ENCODE measurements at places on chromosomes 7 and 10. TPM values are rescaled to one million over a fixed set of nuclear protein-coding genes. Genes with fewer than 3 reads are reported as not detected.

- no peak for DNase-seq
Observed at GRCh38 chr7:91375378-91375777, 111.1 kb downstream of the FZD1 start.

DNA sequence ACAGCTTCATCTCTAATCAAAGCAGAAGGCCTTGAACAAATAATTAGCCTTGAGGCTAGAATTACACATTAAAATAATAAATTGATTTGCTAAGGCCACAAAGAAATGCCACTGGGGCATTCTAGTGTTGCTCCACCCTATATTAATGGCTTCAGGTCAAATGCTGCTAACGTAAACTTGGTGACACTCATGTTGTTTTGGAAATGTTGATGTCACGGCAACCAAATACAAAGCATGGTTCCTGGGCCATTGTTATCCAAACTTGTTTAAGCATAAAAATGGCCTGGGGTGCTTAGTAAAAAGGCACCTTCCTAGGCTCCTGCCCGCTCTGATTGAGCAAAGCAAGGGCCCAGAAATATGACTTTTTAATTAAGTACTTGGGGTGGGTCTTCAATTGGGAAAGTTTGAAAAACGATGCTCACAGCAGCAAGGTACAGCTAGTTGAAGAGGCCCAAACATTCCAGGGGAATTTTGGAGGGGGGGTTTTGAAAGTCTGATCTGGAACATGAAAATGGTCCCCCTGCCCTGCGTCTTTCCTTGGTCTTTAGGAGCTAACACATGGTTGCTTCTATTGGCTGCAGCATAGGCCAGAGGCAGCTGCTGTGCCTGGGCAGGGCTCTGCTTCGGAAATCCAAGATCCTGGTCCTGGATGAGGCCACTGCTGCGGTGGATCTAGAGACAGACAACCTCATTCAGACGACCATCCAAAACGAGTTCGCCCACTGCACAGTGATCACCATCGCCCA, 67.8 kb downstream of the ABCC2 start:
- DNase-seq = no peak

DNA sequence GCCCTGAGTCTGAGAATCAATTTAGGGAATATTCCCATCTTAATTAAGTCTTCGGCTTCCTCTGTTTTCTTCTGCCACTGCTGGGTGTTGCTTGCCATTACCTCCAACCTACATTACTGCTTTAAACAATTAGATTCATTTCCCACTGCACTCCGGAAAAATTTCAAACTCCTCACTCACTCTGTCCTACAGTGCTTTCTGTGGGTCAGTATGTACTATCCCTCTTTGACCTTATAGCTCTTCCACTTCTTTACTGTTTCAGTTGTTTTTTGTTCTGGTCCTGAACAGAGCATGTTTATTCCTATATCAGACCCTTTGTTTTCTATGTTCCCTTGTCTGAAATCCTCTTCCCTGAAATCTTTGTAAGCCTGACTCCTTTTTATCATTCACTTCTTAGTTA, 160.6 kb downstream of the MAGI2 start:
- DNase-seq = no peak

DNA sequence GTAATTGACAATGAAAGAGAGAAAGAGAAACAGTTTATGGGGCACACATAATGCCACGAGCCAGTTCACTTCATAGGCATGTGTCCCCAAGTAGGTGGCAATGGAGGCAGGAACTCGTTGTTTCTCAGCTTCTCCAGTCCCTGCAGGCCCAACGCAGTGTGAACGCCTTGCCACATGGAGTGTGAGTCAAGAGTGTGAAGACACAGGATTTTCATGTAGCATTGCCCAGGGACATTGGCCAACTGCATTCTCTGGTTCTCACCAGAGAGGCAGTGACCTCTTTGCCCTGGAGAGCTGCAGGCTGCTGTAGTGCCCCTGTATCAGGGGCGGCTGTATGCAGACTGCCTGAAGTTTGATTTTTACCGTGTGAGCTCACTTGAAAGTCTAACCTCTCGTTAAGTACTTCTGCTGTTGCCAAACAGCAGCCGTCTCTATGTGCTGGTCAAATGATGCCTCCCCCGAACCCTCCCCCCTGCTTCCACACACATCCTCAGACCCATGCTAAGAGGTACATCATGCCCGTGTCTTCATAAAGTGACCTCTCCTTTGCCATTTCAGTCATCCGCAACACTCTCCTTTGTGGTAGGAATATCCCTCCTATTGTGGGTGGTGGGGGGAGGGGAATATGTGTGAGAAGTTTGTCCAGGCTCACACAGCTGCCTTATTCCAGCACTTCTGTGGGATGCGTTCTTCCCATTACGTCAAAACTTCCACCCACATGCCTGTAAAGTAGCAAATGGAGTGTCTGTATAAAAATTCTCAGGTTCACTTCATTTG, 12.7 kb downstream of the LRRC18 start:
- no peak for DNase-seq

DNA sequence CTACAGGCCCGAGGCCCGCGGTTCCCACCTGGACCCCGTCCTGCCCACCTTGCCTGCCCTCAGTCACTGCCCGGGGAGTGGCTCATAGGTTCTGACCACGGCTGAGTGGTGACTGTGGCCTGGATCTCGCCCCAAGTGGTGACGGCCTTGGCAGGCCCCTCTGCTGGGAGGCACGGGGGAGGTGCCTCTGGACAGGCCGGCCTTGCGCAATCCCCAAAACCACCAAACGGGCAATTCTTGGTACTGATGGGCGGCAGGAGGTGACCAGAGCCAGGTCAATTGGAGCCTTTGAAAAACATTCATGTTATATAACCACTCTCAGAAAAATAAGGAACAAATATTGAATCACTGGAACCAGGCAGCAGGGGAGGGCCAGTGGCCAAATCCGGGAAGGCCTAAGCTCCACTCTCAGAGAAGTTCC, 83.4 kb downstream of the PRKAG2 start:
- DNase-seq = no peak

GRCh38 chr7:31860925-31861324, 173.9 kb downstream of the PPP1R17 start:
- no peak for DNase-seq

DNA sequence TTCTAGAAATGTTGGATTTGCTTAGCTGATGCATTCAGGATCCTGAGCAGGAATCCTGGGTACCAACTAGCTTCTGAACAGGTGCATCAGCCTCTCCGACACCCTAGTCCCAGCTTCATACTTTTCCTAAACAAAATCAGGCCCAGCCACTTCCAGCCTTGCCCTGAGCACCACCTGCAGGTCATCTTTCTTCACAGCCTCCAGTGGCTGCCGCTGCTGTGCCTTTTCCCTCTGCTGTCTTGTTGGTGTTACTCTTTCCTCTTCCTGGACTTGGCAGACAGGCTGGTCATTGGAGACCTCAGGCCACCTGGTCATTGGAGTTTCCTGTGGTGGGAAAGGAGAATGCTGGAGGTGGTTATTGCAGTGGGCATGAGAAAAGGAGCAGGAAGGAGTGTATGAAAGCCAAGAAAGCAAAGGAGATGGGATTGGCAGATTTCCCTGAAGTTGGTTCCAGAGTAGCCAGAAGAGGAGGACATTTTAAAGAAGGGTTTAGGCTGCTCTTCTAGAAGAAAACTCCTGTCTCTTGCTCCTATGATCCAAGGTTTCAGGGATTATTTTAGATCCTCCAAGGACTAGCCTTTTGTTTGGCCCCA, 48.2 kb upstream of the NFKB2 start:
- DNase-seq = no peak

DNA sequence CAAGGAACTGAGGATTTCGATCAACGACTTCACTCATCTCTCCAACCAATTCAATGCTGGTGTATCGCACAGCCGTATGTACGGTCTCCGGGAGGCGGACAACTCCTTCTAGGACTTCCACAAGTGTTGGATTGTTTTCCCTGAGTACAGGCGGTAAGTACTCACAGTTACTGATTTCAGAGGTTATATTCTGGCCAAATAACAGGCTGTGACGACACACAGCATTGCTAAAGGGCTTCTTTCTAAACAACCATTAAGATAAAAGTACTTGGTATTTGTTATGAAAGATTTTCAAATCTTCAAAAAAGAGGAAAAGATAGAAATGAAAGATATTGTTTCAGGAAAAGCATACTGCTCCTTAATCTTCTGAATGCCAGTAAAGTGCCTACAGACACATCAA, 52.2 kb downstream of the IRF5 start:
- DNase-seq = no peak

DNA sequence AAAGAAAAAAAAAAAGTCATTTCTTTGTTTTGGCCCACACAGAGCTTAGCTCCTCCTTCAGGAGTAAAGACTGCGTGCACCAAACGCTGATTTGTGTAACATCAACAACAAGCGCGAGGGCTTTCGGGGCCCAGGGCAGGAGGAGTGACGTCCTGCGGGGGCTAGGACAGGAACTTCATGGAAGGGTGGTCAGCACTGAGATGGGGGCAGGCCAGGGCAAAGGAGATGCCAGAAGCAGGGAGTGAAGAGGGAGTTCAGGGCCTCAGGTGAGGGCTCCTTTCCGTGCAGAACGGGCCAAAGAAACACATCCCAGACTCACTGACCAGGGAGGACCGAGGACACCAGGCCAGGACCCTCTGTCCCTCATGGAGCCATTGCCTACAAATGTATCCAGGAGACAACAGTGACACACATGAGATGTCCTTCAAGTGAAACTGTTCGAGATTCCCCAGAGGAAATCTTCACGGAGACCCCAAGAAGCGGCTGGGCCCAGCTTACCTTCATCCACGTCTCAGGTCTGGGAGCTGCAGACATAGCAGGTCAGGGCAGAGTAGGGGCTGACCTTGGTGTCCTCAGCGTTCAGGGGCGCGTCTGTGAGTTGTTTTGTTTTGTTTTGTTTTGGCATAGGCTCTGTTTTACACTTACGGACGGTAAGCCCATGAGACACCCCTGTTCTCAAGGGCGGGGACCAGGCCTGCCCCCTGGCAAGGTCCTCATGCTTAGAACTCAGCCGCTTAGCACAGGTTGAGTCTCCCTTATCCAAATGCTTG, 30.4 kb upstream of the SHH start:
- no peak for DNase-seq

C7orf33 gene
- not detected for total RNA-seq

MRPL32 gene
- total RNA-seq = 34.2 TPM

CPA2 gene
- total RNA-seq = not detected

CH25H gene
- total RNA-seq = not detected

SMKR1 gene
- 3.8 TPM for total RNA-seq

CACNB2 gene
- total RNA-seq = not detected
